Immature natural killer cell (primary cell): ENCODE measurements at places on chromosomes 16 and 17. TPM values are rescaled to one million over a fixed set of nuclear protein-coding genes. Genes with fewer than 3 reads are reported as not detected.

The SLC38A8 gene
- not detected for polyA plus RNA-seq

The CCNF gene
- polyA plus RNA-seq = 4.5 TPM

The KCNJ2 gene
- polyA plus RNA-seq = not detected

The CCL7 gene
- polyA plus RNA-seq = not detected

The ARHGDIG gene
- polyA plus RNA-seq = not detected

The CDRT15 gene
- not detected for polyA plus RNA-seq

The SEPTIN12 gene
- not detected for polyA plus RNA-seq

DNA sequence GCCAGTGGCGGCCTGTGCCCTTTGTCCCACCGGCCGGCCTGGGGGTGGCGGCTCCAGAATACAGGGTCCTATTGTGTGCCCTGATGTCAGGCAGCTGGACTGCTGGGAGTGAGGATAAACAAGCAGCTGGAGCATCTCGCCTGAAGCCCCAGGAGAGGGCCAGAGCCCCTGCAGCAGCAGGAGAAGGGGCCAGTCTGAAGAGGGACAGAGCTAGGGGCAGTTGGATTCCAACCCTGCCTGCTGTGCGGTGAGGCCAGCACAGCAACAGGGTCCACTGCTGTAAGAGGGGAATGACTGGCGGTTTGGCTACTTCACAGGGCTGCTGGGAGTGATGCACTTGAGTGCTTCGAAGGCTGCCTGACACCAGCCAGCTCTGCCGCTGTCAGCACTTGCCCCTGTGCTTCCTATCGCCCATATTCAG, 25.0 kb downstream of the RAB11FIP4 start:
- no peak for DNase-seq

DNA sequence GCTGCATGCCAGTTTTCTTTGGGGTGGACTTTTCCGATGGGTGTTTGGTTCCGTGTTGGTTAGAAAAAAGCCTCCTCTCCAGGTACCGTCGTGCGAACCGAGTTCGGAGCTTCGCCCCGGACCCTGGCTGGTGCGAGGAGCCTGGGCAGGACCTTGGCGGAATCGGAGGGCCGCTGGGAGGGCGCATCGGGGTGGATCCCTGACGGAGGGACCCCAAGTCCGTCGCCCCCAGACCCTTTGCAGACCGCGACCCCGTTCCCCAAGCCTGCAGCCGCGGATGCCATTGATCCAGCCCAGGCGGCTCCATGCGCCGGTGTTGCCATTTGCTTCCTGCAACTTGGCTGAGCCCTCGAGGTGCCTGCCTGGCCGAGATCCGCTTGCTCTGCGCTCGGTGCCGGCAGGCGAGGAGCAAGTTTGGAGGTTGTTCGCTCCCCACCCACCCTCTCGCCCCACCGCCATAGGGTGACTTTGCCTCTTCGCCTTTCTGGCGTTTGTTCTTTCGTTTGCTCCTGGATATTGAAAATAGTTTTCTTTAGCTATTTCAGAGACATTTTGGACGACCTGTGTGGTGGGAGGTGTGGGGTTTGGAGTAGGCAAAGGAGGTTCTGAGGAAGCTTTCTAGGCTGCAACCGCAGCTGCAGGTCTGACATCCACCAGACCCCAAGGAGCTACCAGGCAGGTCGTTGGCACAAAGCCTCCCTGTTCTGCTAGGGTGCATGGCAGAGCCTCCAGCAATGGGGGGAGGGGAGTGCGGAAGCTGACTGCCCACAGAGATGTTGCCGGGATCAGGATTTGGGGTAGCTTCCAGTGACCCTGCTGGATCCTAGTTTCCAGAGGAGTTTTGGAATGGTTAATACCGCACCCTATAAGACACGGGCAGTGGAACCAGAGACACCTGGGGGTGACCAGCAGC, 58.2 kb downstream of the RAP1GAP2 start:
- no peak for DNase-seq

GRCh38 chr17:66541461-66542128, 239.2 kb downstream of the PRKCA start:
- peak; percentile 9 for DNase-seq

GRCh38 chr17:40178660-40179059, 1.4 kb downstream of the RAPGEFL1 start:
- no peak for DNase-seq

- no peak for DNase-seq
Measured at GRCh38 chr16:71974068-71974818, 26.0 kb downstream of the PKD1L3 start.

DNA sequence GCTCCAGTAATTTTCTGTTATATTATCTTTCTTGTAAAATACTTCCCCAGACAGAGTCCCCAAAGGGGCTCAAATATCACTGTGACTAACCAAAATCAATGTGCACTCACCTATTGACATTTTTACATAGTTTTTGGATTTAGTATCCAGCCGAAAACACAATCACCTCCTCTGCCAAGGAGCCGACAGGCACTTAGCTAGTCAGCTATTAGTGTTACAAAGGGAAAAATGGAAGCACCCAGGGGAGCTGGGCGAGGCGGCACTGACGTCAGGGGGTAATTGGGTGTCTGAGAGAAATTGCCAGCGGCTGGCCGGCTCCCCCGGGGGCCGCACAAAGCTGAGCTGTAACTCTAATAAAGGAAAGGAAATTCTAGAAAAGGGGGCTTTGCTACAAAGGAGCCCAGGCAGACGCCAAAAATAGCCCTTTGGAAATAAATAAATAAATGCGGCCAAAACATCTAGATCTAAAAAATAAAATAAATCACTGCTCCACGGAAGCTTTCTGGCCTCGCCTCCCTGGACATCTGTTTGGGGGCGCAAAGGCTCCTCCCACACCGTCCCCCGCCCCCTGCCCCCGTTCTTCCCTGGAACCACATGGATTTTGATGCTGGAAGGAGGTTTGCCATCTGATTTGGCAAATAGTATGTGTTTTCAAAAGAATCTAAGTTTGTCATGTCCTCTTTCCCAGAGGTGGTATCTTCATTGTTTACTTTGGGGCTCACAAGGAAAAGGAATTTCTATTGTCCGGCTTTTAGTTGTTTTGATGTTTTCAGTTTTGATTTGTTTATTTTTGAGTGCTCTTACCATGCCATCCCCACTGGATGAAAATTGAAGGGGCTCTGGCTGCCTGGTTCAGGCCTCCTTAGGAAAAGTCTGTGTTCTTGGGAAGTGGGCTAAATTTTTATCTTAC, 156.7 kb downstream of the ZNF423 start:
- DNase-seq = no peak

DNA sequence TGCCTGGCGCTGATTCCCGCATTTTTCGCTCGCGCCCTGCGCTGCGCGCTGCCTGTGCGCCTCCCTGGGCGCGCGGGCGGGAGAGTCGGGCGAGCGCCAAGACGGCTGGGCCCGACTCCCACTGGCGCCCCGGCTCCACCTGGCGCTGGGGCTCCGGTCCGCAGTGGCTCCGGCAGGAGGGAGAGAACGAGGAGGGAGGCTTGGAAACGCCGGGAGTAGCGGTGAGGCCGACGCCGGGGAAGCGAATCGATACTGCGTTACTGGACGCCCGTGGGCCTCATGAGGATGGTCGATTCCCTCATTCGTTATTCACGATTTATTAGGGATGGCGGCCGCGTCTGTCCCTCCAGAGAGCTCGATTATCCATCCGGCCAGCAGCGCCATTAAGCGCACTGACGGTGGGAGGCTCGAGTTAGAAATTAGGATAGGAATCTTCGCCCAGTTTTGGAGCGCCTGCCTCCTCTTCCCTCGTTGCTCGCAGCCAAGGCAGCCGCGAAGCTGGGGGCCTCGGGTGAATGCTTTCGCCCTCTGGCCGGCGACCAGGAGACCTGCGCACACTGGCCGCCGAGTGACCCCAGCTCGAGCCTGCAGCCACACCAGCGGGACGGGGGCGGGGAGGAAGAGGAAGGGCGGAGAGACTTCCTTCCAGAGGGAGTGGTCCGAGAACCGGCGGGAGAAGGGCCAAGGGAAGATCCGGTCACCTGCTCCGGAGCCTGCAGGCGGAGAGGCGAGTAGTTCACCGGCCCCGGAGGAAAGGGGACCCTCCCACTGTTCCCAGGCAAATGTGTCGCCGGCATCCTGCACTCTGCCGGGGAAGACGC, 1.3 kb upstream of the PCGF2 start:
- DNase-seq = no peak

- DNase-seq = no peak
Measured at GRCh38 chr17:77319211-77320043, 178.7 kb downstream of the SEC14L1 start.

DNA sequence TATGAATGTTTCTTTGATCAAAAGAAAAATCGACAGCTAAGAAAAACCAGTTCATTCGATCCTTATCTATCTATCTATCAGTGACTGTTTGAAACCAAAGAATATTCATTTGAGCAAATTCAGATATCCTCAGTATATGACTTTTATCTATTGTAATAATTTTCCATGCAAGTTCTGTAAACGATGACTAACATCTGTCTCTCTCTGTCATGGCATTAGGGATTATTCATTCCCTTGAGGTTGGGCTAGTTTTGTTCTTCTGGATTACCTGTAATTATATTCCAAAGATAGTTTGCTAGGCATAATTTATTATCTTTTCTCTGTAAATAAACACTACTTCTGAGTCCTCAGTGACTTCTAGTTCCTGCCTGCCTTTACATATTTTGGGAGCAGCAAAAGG, 497.7 kb upstream of the CDH11 start:
- DNase-seq = no peak

- no peak for DNase-seq
Measured at GRCh38 chr17:1074886-1075605, 78.1 kb downstream of the TIMM22 start.

DNA sequence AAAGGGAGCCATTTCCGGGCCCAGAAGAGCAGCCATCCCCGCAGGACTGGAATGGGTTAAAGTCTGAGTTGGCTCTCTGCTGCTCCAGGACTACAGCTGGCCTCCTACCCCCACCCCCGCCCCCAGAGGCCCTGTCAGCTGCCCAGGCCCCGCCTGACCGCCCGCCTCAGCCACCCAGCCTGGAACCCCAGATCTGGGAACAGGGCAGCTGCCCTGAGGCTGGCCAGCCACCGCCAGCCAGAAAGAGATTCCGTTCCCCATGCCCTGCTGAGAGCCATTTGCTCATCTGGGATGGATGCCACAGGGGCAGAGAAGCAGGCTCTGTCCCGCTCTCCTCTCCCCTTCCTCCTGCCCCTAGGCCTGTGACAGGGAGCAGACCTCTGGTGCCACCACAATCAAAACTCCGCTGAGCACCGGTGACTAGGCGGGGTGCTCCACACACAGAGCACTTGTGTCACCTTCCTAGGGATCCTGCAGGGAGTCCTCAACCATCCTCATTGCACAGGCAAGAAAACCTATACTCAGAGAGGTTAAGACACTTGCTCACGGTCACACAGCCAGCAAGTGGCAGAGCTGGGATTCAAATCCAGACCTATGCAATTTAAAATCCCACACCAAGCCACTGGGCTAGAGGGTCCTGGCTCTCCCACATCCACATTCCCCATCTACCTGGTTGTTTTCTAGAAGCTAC, 44.1 kb downstream of the ZNF423 start:
- no peak for DNase-seq

DNA sequence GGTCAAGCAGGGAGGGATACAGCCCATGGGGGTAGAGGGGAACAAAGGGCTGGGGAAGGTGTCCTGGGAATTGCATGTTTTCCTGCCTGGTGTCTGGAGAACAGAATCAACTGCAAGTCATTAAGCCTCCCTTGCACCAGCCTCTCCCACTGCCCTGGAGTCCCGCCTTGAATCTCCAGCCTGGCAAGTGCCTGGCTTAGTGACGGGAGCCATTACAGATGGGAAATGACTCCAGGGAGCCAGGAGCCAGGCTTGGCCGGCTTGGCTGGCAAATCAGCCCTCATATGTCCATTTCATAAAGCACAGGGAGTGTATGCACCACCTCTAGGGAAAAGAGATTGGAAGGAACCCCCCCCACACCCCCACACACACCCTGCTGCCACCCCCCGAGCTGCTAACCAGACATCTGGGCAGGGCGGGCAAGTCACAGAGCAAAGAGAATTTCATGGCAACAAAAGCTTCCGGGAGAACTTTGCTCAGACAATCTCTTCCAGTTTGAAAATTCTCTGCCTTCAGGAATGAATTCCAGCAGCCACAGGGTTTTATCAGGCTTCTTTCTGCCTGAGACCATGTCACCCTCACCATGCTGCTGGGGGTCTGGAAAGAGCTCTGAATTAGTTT, 127.7 kb downstream of the NTN1 start:
- DNase-seq = no peak

DNA sequence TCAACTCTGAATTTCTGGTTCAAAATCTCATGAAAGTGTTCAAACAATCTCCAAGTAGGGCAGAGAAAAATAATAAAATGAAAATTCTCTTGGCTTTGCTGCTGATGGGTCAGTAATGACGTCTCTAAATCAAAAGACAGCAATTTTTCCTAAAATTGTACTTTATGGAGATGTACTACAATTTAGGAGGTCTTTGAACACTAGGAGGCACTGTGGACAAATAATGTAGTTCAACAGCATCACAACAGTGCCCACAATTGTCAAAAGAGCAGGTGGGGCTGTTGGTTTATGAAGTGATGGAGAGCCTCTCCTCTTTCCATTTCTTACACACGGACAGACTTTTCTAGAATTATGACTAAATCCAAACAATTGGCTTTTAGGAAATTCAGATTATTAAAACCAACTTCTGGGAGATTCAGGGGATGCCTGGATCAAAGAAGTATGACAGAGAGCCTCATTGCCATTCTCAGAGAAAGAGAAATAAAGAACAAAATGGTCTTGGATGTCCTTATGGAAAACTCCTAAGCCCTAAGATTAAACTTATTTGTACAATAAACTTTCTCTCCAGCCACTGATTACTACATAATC, 23.8 kb downstream of the EZH1 start:
- peak; percentile 57 for DNase-seq

GRCh38 chr16:81444448-81445121, at the start of gene CMIP:
Gene CMIP, plus strand, starts transcription at chr16:81444808.
- peak; percentile 94 for DNase-seq

DNA sequence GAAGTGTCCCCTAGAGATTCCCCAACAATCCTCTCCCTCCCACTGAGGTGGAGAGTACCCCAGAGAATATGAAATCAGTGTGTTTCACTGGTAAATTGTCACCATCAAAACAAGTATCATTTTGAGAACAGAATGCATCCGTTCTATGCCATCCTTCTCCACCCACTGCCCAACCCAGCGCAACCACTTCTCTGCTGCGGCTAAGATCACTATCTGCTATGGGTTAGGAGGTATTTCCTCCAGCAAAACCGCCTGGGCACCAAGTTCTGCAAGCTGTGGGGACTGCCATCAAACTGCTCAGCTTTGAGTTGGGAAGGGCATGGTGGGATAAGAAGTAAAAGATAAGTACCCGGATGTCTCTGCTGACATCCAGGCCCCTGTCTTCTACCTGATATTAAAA, 24.4 kb downstream of the CNTNAP1 start:
- DNase-seq = peak; percentile 35

GRCh38 chr17:71535321-71535720, 585.5 kb upstream of the SOX9 start:
- no peak for DNase-seq

GRCh38 chr16:12781777-12782176, 21.9 kb downstream of the CPPED1 start:
- DNase-seq = no peak
